ENCODE measurements at places on chromosomes 13 and 19. TPM values are rescaled to one million over a fixed set of nuclear protein-coding genes. Genes with fewer than 3 reads are reported as not detected.

SYCN gene
- polyA plus RNA-seq, result not detected

KLF5 gene
- polyA plus RNA-seq, result 30.7 TPM

SYNE4 gene
- 13.1 TPM for polyA plus RNA-seq

FAM216B gene
- polyA plus RNA-seq, result not detected

CUL4A gene
- 91.5 TPM for polyA plus RNA-seq

CERS1 gene
- 8.1 TPM for polyA plus RNA-seq

DIAPH3 gene
- polyA plus RNA-seq, result 10.7 TPM

RNF225 gene
- polyA plus RNA-seq, result not detected

ZNF20 gene
- polyA plus RNA-seq, result 8.2 TPM

PGLYRP2 gene
- not detected for polyA plus RNA-seq

PLIN4 gene
- polyA plus RNA-seq, result 1.8 TPM

URAD gene
- not detected for polyA plus RNA-seq

FCHO1 gene
- polyA plus RNA-seq, result 2.5 TPM

TYROBP gene
- 8.2 TPM for polyA plus RNA-seq

KLK12 gene
- not detected for polyA plus RNA-seq

GTF2F2 gene
- polyA plus RNA-seq, result 32.8 TPM

SRRM5 gene
- polyA plus RNA-seq, result 0.35 TPM

PALM gene
- polyA plus RNA-seq, result 101 TPM

PRR22 gene
- polyA plus RNA-seq, result 4.4 TPM

ALKBH6 gene
- 20.5 TPM for polyA plus RNA-seq

ZNF317 gene
- polyA plus RNA-seq, result 37.9 TPM

JOSD2 gene
- polyA plus RNA-seq, result 8.9 TPM

ZNF470 gene
- polyA plus RNA-seq, result 8.5 TPM

GPR4 gene
- polyA plus RNA-seq, result 5.4 TPM

C1QTNF9 gene
- 0.44 TPM for polyA plus RNA-seq

NPHS1 gene
- polyA plus RNA-seq, result 226 TPM

PRX gene
- 13.5 TPM for polyA plus RNA-seq

CYP4F11 gene
- polyA plus RNA-seq, result not detected

CEBPA gene
- 3.5 TPM for polyA plus RNA-seq

FXYD1 gene
- 26.7 TPM for polyA plus RNA-seq

NDUFA3 gene
- polyA plus RNA-seq, result 87.1 TPM

CATSPERD gene
- polyA plus RNA-seq, result not detected

LILRB4 gene
- polyA plus RNA-seq, result 0.92 TPM

PINLYP gene
- 18.4 TPM for polyA plus RNA-seq

LIPE gene
- 17.1 TPM for polyA plus RNA-seq

SBSN gene
- polyA plus RNA-seq, result 0.10 TPM

KLK4 gene
- polyA plus RNA-seq, result not detected

PCDH9 gene
- polyA plus RNA-seq, result 12.9 TPM

TBXA2R gene
- 2.3 TPM for polyA plus RNA-seq

HCST gene
- 4.5 TPM for polyA plus RNA-seq

MBD3L3 gene
- polyA plus RNA-seq, result not detected

PSG7 gene
- not detected for polyA plus RNA-seq

CLEC17A gene
- polyA plus RNA-seq, result not detected

CBLC gene
- 7.8 TPM for polyA plus RNA-seq

ZNF560 gene
- polyA plus RNA-seq, result 0.76 TPM

All from left renal cortex interstitium (tissue), 4 donors.